NCI-H1694 treated with DMSO at 0.1 percent for 48 hours (cell line): ENCODE measurements at places on chromosomes 7 and 10.

- DNase-seq, result no peak
These were observed 141.5 kb upstream of the VWC2 start for GRCh38 chr7:49631960-49632359.

GRCh38 chr10:9209105-9209798 lies 1154.8 kb downstream of the GATA3 start:
- peak; percentile 3 for DNase-seq

- DNase-seq, result no peak
These were observed 2.1 kb downstream of the SPRN start for GRCh38 chr10:133422223-133422806.

DNA sequence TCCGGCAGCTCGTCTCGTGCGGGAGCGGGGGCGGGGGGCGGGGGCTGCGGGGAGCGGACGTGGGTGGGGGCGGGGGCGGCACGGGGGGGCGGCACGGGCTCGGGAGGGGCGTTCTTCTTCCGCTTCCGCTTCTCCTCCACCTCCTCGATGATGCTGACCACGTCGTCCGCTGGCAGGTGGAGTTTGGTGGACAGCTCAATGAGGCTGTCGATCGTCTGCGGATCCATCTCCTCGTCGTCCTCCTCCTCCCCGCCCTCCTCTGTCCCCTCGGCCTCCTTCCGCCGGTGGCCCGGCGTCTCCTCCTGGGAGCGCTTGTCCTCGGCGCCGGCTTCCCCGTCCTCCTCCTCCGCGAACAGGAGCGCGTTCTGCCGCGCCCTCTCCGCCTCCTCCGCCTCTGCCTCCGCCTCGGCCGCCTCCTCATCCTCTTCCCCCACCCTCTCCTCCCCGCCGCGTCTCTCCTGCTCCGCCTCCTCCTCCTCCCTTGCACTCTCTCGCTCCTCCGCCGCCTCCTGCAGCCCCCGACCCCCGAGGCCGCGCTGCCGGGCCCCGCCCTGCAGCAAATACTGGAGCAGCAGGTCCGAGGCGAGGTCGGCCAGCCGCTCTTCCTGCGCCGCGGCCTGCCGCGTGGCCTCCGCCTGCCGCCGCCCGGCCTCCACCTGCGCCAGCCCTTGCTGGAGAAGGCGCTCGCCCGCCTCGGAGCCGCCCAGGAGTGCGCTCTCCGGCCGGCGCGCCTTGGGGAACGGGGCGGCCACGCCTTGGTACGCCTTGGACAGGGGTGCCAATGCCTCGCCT lies 1.9 kb downstream of the VGF start:
- no peak for DNase-seq

- no peak for DNase-seq
These were observed 154.3 kb downstream of the ZNF248 start for GRCh38 chr10:37703114-37703513.

- DNase-seq, result no peak
These were observed 61.2 kb downstream of the PPP1R3C start for GRCh38 chr10:91571671-91572070.

GRCh38 chr10:86765548-86765947 lies 9.1 kb downstream of the BMPR1A start:
- DNase-seq, result no peak

DNA sequence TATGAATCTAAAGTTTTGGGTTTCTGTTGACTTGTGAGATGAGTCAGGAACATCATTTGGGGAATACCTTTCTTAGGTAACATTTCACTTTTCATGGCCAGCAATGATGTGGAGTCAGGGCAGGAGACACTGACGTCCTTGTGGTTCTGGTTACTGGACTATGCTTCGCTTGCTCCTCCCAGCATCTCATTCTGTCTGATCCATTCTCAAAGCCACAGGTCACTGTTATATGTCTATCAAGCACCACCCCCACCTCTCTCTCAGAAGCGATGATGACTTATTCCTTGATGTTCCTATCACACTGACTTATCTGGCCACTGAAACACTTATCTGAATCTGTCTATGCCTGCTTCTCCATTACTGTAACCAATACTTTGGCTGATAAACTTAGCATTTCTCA lies 51.6 kb downstream of the TES start:
- no peak for DNase-seq

GRCh38 chr7:29539471-29539870 lies 24.2 kb upstream of the PRR15 start:
- DNase-seq, result no peak

DNA sequence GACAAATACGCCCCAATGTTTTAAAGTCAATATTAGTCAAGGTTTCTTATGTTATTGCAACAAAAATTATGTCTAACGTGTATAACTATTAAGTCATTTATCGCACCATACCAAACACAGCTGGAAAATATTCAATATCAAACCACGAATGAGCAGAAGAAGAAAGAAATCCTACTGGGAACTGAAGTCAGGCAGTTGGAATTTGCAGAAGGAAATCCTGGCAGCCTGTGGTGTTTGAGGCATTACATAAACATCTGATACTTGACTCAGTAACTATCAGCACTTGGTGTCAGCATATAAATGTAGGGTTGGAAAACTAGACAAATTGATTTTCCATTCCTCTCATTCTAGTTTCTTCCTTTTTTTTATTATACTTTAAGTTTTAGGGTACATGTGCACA lies 83.4 kb upstream of the NUPR2 start:
- no peak for DNase-seq

DNA sequence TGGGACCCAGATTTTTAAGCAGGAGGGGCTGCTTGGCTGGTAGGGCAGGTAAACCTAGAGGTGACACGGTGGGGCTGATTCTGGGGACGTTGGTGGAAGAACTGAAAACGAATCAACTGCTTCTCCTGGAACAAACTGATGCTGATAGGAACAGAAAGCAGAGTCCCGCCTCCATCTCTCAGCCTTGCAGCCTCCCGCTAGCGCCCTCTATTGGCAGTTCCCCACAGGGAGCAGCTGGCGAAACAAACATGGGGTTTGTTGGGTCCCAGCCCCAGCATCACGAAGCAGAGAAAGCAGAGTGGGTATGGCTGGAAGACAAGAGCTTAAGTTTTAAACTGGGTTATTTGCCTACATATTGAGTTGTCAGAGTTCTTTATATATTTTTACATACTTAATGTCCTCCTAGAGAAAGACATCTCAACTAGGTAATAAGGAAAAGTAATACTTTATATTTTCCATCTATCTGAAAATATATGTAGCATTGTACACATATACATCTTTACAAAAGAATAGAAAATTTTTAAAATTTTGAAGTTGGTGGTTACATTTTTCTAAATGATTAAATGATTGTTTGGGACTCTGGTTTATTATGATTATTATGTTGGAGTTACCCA lies 42.3 kb upstream of the FOXI2 start:
- no peak for DNase-seq

DNA sequence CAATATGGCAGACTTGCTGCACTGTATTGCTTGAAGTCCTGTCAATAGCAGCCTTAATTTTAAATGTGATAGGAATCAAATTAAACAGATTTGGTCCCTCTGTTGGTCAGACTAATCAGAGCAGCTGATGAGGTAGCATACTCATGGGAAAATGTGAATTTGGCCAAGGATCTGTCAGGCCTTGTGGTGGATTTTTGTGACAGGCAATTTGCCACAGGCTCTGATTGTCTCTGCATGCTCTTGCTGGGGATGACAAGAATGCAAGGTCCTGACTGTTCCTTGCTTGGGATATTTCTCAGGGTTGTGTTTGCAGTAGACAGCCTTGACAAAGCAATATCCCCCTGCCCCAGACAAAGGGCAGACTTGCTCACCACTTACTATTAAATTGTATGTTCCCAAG lies 41.5 kb upstream of the GARS1 start:
- DNase-seq, result no peak

DNA sequence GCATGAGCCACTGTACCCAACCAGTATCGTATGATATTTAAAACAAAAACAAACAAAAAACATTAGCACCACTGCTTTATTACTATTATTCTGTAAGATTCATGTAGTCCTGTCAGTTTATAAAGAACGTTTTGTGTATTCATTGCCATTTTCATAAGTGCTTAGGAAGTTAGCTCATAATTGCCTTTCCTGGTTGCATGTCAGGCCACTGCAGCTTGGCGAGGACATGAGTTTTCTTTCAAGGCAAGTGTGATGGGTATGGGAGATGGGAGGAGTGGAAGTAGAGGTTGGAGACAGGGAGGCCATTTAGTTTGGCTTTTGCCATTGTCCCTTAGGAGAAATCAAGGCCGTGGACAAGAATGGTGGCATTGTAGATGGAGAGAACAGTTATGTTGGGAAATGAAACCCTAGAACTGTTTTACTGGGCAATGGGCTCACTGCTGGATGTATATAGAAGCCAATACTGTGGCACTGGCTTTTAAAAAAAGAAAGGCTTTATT lies 48.9 kb downstream of the TYW1 start:
- no peak for DNase-seq

GRCh38 chr7:27302590-27302989 lies 60.0 kb downstream of the EVX1 start:
- DNase-seq, result peak; percentile 53

DNA sequence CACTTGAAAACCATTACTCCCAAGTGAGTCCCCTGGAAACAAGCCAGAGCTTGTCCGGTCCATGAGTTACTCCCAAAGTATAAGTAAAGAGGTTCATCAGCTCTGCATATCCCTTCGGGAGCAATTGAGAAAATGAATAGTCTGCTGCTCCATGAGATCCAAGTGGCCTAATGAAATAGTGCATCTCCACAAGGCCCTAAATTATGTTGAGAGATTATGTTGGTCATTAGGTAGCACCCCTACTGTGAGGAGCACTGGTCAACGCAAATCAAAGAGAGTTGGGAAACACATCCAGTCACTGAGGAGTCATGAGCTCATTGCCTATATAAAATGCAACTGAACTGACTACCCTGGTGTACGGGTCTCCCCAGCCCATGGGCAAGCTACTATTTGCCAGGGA lies 205.5 kb upstream of the AOAH start:
- no peak for DNase-seq

DNA sequence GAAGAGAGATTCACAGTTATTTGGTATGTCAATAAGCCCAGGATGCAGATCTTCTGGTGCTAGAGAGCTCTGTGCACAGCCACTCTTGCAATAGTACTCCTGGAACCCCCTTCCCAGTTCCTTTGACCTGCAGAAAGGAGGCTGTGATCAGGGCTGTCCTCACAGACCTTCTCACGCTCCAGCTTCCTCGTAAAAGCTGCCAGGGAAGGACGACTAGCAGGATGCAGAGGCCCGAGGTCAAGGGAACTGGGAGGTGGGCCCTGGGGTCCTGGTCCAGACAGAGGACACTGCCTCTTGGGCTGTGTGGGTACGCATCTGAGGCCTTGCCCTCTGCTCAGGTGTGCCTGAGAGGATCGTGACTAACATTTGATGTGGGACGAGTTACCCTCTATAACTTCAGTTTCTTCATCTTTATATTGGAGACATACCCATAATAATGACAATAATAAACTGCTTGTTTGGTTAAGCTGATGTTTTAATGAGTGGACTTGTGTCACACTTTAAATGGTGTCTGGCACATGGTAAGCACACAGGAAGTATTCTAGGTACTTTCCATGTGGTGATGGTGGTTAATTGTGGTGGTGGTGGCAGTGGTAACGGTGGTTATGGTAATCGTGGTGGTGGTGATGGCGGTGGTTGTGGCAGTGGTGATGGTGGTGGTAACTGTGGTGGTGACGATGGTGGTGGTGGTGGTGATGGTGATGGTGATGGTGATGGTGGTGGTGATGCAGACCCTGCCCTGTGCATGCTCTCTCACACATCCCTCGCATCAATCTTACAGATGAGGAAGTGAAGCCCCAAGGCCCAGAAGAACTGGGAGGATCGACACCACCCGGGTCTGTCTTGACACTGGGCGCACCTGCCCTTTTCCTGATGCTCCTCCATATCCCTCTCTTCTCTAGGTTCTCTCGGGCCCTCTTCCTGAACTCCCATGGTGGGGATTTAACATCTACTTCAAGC lies 235.2 kb upstream of the GRB10 start:
- DNase-seq, result no peak
